ENCODE measurements at places on chromosomes 2 and 18.

DNA sequence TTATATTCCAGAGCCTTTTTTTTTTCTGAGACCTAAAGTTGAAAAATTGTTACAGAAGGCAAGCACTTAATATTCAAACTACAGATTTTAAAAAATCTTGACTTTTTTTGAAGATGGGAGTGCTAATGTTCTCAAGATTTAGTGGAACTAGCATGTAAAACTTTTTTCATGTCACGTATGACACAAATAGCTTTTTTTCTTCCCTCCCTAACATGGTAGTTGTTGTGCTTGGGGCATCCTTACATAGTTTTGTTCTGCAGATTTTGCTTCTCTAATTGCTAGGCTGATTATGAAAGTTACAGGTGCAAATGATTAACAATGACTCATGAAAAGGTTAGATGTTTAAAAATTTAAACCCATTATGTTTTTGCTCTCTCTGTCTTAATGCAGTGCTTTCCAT, 3.0 kb downstream of the EML6 start:
- DNase-seq: no peak

DNA sequence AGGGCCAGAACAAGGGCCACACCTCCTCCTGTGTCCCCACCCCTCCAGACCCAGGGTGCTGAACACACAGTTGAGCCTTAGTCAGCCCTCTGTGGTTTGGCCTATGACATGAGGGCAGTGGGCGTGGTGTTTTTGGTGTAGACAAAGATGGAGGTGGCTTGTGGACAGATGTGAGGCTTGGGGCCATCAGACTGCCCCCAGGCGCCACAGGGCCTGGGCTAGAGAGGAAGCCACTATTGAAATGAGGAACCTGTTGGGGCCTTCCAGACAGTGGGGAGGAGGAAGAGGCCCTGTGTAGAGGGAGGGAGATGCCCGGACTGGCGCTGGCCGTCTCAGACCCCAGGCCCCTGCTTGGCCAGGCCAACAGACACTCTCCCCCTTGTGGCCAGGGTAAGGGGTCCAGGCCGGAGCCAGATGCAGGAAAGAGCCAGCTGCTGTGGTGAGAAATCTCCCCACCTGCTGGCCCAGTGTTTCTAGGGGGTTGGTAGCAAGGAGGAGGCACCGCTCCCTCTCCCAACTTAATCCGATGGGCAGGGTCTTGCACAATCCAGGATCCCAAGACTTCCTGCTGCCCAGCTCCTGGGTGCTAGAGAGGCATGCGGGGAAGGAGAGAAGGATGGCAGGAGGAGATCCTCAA, 53.8 kb downstream of the SMAD7 start:
- peak; percentile 61 for DNase-seq

- DNase-seq: no peak
Measured at GRCh38 chr2:227188292-227188691, 23.9 kb downstream of the COL4A3 start.

DNA sequence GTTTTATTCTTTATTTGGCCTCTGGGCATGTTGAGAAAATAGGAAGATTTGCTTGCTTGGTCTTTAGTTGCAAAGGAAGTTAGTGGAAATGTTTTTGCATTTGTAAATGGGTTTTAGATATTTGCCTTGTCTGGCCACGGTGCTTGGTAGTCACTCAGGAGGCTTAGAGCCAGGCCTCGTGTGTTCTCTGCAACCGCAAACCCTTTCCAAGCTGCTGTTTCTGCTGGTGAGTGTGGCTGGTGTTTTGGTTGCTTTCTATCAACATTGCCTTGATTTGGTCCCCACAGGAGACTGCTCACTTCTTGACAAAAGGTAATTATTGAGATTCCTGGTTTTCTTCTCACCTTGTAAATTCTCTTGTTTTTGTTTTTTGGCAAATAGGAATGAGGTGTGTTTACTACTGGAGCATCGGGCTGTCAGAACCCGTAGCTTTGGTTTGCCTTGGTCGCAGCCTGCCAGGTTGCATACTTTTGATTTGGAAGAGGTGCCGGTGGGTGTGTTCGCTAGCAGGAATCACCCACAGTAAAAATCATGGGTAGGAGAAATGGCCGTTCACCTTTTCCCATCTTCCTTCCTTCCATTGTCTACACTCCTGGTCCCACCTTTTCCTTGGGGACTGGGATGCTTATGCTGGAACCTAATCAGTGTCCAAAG, 15.8 kb downstream of the ASAP2 start:
- no peak for DNase-seq

- no peak for DNase-seq
Measured at GRCh38 chr18:3156325-3156640, 63.5 kb downstream of the MYOM1 start.

DNA sequence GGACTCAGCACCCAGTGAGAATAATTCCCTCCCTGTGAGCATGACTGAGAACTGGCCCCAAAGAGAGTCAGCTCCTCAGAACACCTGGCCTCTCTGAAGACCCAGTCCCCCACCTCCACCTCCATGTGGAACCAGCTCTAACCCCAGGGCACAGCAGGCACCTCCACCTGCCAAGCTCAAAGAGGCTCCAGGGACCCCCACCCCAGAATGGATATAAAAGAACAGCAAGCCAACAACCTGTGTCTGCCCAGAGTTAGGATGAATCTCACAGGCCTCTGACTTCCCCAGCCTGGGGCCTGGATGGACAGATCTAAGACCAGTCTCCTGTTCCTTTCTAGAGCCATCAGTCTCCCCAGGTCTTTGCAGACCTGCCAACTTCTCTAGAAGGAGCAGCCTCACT, 498.5 kb downstream of the EIPR1 start:
- no peak for DNase-seq

- DNase-seq: no peak
Measured at GRCh38 chr18:70405052-70405451, 116.2 kb downstream of the SOCS6 start.

- DNase-seq: no peak
Measured at GRCh38 chr2:230224458-230224857, 1.1 kb upstream of the SP140 start.

- no peak for DNase-seq
Measured at GRCh38 chr2:138060301-138060635, 96.0 kb downstream of the HNMT start.

DNA sequence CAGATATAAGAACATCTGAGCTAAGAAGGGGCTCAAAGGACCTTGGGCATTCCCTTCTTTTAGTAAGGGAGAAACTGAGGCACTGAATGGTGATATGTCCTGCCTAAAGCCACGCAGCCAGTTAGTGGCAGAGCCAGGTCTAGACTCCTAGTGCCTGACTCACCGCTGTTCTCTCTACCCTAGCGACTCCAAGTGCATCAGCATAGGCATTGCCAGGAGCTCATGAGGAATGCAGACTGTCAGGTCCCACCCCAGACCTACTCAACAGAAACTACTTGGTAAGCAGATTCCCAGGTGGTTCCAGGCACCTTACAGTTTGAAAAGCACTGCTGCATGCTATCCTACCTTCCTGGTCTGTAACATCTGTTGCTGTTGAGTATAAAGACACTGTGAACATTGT, 158.9 kb downstream of the MSH2 start:
- no peak for DNase-seq

DNA sequence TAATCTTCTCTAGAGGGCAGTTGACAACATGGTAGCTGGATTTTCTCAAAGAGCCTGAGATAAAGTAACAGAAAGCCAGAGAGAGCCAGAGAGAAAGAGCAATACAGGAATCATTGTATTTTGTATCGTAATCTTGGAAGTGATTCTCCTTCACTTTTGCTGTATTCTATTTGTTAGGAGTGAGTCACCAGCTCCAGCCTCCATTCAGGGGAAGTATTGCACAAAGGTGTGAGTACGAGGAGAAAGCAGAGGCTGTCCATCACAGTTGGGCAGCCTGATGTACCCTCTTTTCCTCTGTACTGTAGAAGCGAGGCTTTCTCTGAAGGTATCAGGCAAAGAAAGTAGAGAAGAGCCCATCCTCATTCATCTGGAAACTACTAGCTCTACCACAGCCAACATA, 176.8 kb downstream of the KCNS3 start:
- no peak for DNase-seq

- DNase-seq: no peak
Measured at GRCh38 chr18:63467699-63468098, 9.1 kb upstream of the SERPINB5 start.

DNA sequence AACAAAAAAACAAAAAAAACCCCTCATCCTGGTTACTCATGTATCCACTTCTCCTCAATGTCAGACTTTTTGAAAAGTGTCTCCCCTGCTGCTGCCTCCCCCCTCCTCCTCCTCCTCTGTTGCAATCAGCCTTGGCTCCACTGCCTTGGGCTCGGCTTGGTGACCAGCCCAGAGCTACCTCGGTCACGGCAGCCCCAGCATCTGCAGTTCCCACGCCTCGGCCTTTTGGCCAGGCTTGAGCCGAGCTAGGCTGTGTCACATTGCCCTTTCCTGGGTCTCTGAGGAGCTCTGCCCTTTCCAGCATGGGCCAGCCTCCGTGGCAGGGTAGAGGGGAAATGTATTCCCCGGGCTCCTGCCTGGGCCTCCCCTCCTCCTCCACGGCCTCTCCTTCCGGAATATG, 22.7 kb upstream of the INHBB start:
- DNase-seq: peak; percentile 68

DNA sequence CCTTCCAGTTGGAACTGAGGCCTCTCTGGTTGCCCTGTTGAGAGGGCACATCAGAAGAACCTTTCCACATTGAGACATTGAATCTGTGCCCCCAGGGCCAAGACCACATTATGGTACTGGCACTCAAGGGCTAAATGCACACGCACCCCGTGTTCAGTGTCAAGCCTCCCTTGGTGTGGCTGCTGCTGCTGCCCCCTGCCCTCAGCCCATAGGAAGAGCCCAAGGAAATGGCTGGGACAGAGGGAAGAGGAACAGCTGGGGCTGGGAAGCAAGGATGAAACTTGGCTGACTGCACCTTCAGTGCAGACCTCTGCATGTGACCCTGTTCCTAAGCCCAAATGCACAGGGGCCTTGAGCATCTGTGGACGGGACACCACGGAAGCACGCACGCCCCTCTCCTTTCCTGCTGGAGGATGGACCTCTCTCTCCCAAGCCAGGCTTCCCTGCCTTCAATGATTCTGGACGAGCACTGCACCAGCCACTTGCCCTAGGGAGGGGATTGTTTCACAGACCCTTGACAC, 40.2 kb downstream of the NIFK start:
- DNase-seq: no peak

GRCh38 chr2:109265369-109265768, 136.4 kb downstream of the SH3RF3 start:
- no peak for DNase-seq

- no peak for DNase-seq
Measured at GRCh38 chr2:111919794-111920608, 21.6 kb downstream of the MERTK start.

GRCh38 chr2:189954989-189955388, 107.5 kb downstream of the MSTN start:
- no peak for DNase-seq

DNA sequence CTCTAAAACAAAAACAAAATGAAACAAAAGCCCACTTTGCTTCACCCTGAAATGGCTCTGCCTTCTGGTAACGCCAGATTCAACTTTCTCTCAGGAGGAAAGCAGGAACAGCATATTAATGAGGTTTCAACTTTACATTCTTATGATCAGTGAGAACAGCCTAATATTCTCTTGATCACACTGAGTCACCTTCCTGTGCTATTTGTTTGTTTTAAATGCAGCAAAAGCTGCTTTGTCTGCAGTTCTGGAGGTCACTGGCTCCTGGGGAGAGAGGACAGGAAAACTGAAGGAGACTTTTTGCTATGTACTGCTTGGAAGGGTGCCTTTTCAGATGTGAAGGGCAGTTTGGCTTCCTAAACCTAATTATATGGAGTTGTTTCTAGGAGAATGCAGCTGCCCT, 48.1 kb downstream of the MAIP1 start:
- no peak for DNase-seq

DNA sequence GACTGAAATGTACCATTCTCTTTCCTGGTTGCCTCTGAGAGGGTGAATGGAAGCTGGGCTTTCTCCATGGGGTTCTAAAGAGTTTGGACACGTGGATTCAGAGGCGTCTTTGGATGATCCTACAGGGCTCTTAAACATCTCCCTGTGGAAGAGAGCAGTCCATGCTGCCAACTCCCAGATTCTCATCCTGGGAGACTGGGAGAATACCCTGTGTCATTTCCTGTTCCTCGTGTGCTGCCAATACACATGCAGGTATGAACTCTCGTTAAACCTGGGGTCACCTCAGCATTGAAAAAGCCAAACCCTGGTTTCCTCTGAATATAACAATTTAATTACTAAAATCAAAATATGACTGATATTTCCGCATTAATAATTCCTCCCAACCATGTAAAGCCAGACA, 73.3 kb upstream of the NT5C1B start:
- no peak for DNase-seq

DNA sequence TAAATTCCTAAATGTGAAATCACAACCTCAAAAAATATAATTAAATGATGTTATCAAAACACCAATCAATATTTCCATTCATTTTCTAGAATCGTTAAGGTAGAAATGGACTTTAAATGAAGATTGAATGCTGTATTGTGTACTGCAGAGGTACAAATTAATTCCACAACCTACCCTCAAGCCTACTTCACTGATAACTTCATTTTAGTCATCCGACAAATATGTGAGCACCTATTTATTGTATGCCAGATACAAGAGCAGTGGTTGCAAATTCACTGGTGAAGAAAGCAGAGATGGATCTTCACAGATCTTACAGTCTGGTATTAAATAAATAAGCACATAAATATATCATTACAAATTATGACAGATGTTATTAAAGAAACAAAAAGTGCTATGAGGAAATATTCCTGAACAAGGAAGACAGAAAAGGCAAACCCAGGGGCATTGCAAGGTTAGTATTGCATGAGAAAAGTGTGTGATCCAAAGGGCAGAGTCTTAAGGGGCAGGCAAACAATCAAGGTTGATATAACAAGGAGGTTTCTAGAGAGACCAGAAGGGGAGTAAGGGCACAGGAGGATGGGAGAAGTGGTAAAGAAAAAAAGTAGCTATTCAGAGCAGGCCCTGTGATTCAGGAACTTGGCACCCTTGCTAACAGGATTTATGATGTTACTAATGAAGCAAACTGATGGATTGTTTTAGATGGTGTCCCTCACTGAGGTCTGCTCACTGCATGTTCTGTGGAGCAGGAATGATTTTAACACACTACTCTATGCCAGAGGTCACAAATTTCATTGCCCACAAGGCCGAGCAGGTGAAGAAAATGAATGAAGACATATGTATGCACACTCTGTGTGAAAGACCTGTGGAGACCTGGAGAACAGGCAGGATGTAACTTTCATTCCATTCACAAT, 128.0 kb upstream of the CCDC150 start:
- DNase-seq: no peak

DNA sequence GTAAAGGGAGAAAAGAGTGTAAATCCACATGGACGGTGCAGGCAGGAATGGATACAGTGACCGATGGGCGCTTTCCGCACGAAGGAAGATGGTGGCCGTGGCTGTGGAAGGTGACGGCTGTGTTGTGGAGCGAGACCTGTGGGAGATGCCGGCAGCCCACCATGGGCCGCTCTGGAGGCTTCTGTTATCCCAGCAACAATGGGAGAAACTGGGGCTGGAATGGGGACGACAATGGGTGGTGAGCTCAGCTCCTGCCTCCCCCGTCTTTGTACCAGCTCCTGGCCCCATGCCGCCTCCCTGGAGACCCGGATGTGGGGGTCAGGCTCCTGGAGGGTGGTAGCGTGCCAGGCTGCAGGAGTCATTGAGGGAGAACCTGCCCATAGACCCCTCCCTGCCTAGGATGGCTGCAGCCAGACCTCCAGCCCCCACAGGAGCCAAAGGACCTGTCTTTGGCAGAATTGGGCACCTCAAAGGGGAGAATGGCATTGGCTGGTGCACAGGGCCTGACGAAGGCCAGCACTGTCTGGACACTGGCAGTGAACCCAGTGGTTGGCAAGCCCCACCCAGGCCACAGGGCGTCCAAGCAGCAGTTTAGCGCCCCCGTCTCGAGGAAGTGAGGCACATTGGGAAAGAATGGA, 72.6 kb downstream of the SLC66A2 start:
- no peak for DNase-seq

- no peak for DNase-seq
Measured at GRCh38 chr18:74579496-74580065, 18.1 kb upstream of the ZNF407 start.
